AG04450 (cell line): ENCODE measurements at places on chromosomes 4 and X. TPM values are rescaled to one million over a fixed set of nuclear protein-coding genes. Genes with fewer than 3 reads are reported as not detected.

The MSMO1 gene
- 43.0 and 53.0 TPM in 2 replicates for polyA plus RNA-seq

The GPC4 gene
- polyA plus RNA-seq = 0.04 and 0.06 TPM in 2 replicates

The CXCL5 gene
- 0.36 and 0.69 TPM in 2 replicates for polyA plus RNA-seq

The CXCL3 gene
- 0.43 and 0.74 TPM in 2 replicates for polyA plus RNA-seq

The SPOCK3 gene
- polyA plus RNA-seq = not detected in 2 replicates

The CPE gene
- polyA plus RNA-seq = 8.0 and 11.8 TPM in 2 replicates

The EXOC1L gene
- not detected in 2 replicates for polyA plus RNA-seq

The RNF128 gene
- polyA plus RNA-seq = 2.7 and 3.9 TPM in 2 replicates

The PASD1 gene
- not detected in 2 replicates for polyA plus RNA-seq

The EDA2R gene
- 26.7 and 30.9 TPM in 2 replicates for polyA plus RNA-seq

The PCDH7 gene
- polyA plus RNA-seq = 18.5 and 20.0 TPM in 2 replicates

The FAAH2 gene
- polyA plus RNA-seq = 0.53 TPM in 1 of 2 replicates, not detected in the other
